ENCODE measurements at places on chromosomes 7 and 10. TPM values are rescaled to one million over a fixed set of nuclear protein-coding genes. Genes with fewer than 3 reads are reported as not detected.

The SLC16A9 gene
- 0.13 TPM for total RNA-seq

The SPDYE2B gene
- not detected for total RNA-seq

The GATA3 gene
- 5.9 TPM for total RNA-seq

The WIPF3 gene
- total RNA-seq = 2.0 TPM

The SERPINE1 gene
- total RNA-seq = 370 TPM

The CACNB2 gene
- total RNA-seq = not detected

The GNG11 gene
- total RNA-seq = 7.0 TPM

The TPST1 gene
- 29.0 TPM for total RNA-seq

The PIP gene
- total RNA-seq = not detected

The ABCB4 gene
- 0.18 TPM for total RNA-seq

GRCh38 chr10:64397125-64397524 lies 875.9 kb downstream of the REEP3 start:
- no peak for DNase-seq

DNA sequence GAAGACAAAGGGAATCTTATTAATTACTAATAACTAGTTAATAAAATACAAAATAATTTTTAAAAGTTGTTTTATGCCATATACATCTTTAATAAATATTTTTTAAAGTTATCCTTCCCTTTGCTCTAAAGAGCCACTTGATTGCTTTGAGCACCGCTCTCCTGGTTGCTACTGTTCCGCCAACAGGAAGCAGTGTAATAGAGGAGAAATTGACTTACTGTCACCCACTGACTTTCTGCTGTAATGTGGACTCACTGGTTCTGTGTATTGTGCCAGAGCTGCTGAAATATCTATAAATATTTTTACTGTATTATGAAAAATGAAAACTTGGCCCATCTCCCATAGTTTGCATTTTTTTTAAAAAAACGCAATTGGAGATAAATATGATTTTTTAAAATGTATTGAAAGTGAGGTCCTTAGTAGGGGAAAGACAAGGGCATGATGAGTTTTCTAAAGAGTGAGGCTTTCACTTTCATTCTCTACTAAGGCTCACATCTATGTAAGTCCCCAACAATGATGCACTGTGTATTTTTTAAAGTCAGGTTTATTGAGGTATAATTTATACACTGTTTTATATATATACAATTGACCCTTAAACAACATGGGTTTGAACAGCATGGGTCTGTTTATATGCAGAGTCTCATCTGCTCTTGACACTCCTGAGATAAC lies 100.5 kb downstream of the NPY start:
- DNase-seq = no peak

GRCh38 chr10:11242443-11243387 lies 225.0 kb downstream of the CELF2 start:
- DNase-seq = no peak

DNA sequence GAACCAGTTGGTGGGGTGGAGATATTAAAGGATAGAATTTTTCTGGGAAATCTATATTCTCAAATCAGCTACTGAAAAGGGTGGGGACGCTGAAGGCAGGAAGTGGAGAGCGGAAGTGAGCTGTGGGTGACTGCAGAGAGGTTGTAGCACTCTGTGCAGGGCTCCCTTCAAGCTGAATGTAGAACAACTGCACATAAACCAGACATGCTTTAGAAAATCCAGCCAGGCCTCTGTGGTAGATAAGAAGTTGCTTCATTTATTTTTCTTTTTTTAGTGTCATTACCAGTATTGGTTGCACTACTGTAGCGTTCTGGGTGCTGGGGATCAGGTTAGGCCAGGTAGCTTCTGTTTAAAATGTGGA lies 127.8 kb downstream of the CELF2 start:
- no peak for DNase-seq

GRCh38 chr7:31022726-31023125 lies 29.4 kb upstream of the ADCYAP1R1 start:
- DNase-seq = no peak

GRCh38 chr10:90041585-90041984 lies 340.2 kb downstream of the KIF20B start:
- DNase-seq = no peak

DNA sequence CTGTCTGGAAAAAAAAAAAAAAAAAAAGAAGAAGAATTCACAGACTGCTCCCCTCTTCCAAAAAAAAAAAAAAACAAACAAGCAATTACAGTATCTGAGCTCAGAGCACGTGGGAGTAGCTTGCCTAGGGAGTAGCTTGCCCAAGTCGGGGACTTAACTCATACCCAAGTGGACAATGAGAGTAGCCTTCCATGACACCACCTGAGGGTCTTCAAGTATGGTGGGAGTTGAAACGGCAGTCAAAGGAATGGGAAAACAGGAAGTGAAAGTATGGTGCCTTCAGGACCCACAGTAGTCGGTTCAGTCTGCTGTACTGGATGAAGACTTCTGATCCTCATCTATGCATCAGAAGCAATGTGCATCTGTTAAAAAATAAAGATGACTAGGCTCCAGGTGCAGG lies 10.6 kb downstream of the VOPP1 start:
- no peak for DNase-seq

DNA sequence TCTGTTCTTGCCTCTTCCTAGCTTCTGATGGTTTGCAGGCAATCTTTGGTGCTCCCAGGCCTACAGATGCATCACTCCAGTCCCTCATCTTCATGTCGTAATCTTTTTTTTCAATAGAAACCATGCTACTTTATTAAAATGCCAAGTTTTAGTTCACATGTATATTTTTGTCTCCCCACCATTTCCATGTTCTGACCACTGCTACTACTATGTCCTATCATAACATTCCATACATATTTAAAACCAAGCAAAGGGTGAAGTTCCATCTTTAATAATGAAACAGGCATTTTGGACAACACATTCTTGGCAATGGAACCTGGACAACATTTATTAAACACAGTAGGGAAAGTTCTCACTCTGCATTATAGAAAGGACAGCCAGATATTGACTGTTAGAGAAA lies 58.8 kb downstream of the ZNF518A start:
- DNase-seq = no peak

GRCh38 chr10:50522908-50523307 lies 100.8 kb downstream of the SGMS1 start:
- no peak for DNase-seq

DNA sequence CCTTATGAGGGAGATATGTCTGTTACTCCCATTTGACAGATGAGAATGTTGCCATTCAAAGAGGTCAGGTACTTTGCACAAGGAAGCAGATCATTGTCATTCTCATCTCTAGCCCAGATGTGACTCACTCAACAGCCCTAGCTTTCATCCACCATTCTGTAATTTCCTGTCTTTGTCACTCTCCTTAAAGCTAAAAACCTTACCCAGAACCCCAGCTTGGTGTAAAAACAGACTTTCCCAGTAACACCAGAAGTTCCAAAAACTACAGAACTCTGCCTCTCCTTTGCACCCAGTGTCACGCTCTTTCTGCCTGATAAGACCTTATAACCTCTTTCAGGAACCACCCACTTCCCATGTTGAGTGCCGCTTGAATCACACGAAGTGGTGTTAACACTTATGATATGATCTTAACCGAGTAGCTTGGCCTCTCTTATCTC lies 89.1 kb upstream of the SP4 start:
- DNase-seq = no peak

DNA sequence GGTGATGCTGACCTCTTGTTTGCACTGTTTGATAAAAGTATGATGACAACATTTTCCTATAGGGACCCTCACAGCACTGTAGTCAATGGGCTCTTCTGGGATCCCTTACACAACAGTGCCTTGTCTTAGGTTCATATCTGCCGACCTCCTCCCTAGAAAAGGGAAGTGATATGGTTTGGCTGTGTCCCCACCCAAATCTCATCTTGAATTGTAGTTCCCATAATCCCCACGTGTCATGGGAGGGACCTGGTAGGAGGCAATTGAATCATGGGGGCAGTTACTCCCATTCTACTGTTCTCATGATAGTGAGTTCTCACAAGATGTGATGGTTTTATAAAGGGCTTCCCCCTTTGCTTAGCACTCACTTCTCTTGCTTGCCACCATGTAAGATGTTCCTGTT lies 23.1 kb downstream of the ZC3HAV1 start:
- no peak for DNase-seq

GRCh38 chr7:18639711-18640110 lies 144.2 kb downstream of the HDAC9 start:
- DNase-seq = no peak

GRCh38 chr10:6716516-6716915 lies 136.4 kb upstream of the PRKCQ start:
- DNase-seq = no peak

Measured in Panc1 (cell line).